K562 (cell line): ENCODE measurements at places on chromosomes 16 and 17. TPM values are rescaled to one million over a fixed set of nuclear protein-coding genes. Genes with fewer than 3 reads are reported as not detected.

GRCh38 chr17:48997103-48997826 lies at the start of gene IGF2BP1:
Gene IGF2BP1 (plus strand): TSS chr17:48997385. CDS start chr17:48997746, 361 bp downstream.
- H3K4me3 ChIP-seq = peak within 1 kb of the TSS; percentile 78
- H3K4me1 ChIP-seq = peaks cover 7% of the 10 kb centered on the region; the same call in 2 of the 3 replicates
- peaks cover 23% of the 10 kb centered on the region; the same call in 2 of the 3 replicates for H3K36me3 ChIP-seq
- no peaks in the 10 kb centered on the region for H3K27me3 ChIP-seq
- H3K27ac ChIP-seq = peak within 1 kb of the TSS; percentile 97

CCDC78 gene
- total RNA-seq = 13.4 and 14.4 TPM in 2 replicates

STARD3 gene
- total RNA-seq = 60.2 and 69.3 TPM in 2 replicates

NLRC3 gene
- total RNA-seq = 0.13 and 0.22 TPM in 2 replicates

- DNase-seq = peak; percentile 23
- H3K27ac ChIP-seq = no peak overlapping the region
- H3K27me3 ChIP-seq = no peaks in the 10 kb centered on the region
- H3K4me3 ChIP-seq = no peak overlapping the region
- no peaks in the 10 kb centered on the region for H3K4me1 ChIP-seq
Measured at GRCh38 chr17:51000835-51001638, 119.6 kb downstream of the SPAG9 start.

KRT15 gene
- total RNA-seq = 0.34 and 0.95 TPM in 2 replicates

GNAO1 gene
- total RNA-seq = 0.11 and 0.42 TPM in 2 replicates

GRCh38 chr17:1362964-1363363 lies 37.1 kb downstream of the YWHAE start:
- H3K27ac ChIP-seq = no peak overlapping the region
- no peaks in the 10 kb centered on the region for H3K27me3 ChIP-seq
- no peak overlapping the region for H3K4me3 ChIP-seq
- DNase-seq = no peak
- H3K36me3 ChIP-seq = peaks cover 71% of the 10 kb centered on the region
- no peaks in the 10 kb centered on the region; the same call in 1 of the 2 replicates for H3K4me1 ChIP-seq

GRCh38 chr17:81076141-81076679 lies 41.3 kb downstream of the BAIAP2 start:
- DNase-seq = no peak
- peaks cover 29% of the 10 kb centered on the region; the same call in 2 of the 3 replicates for H3K36me3 ChIP-seq
- H3K4me1 ChIP-seq = no peaks in the 10 kb centered on the region; the same call in 2 of the 3 replicates
- no peak overlapping the region for H3K27ac ChIP-seq

HEATR9 gene
- not detected in 2 replicates for total RNA-seq

- peaks cover 12% of the 10 kb centered on the region; the same call in 2 of the 3 replicates for H3K27me3 ChIP-seq
- H3K27ac ChIP-seq = no peak overlapping the region
- no peaks in the 10 kb centered on the region for H3K36me3 ChIP-seq
- H3K4me3 ChIP-seq = no peak overlapping the region
Measured at GRCh38 chr17:48878920-48879898, 13.4 kb upstream of the ATP5MC1 start.

- H3K4me3 ChIP-seq = no peak overlapping the region
- H3K27ac ChIP-seq = no peak overlapping the region
- peak; percentile 32 for DNase-seq
- H3K27me3 ChIP-seq = no peaks in the 10 kb centered on the region
- no peaks in the 10 kb centered on the region for H3K36me3 ChIP-seq
Measured at GRCh38 chr17:8994319-8994718, 27.0 kb upstream of the NTN1 start.

SPN gene
- total RNA-seq = 202 and 225 TPM in 2 replicates

DBNDD1 gene
- 12.9 and 13.0 TPM in 2 replicates for total RNA-seq

DNA sequence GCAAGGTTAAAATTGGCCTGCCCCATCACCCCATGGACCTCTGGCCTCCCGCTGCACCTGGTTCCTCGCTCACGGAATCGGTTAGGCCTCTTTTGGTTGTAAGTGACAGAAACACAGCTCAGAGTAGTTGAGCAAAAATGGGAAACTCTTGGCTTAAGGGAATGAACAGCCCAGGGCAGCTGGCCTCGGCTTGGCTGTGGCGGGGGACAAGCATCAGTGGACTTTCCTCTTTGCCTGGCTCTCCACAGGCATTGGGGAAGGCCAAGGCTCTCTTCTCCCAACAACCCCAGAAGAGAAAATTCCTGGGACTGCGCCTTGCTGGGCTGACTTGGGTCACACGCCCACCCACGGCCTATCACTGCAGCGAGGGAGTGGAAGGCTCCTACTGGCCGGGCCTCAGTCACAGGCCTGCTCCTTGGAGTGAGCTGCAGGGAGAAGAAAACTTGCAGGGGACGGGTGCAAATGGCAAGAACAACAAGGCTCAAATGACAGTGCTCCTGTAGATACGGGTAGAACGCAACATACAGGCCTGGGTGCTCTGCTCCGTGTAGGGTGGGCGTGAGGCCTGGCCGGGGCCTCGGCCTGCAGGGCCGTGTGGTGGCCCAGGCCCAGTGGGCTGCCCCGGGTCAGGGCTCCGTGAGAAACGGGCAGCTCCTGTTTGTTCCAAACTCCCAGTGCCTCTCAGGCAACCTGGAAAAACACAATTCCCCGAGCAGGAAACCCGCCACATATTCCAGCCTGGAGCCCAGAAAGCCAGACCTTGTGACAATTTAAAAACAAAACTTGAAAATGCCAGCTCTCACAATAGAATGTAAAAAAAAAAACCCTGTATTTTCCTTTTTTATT lies 25.0 kb upstream of the ATP2A3 start:
- H3K27ac ChIP-seq = peak overlapping the region; percentile 15; the same call in 1 of the 3 replicates
- DNase-seq = no peak
- no peaks in the 10 kb centered on the region; the same call in 1 of the 3 replicates for H3K4me1 ChIP-seq
- H3K36me3 ChIP-seq = no peaks in the 10 kb centered on the region
- H3K27me3 ChIP-seq = no peaks in the 10 kb centered on the region

GRCh38 chr17:78675316-78675616 lies 98.1 kb upstream of the DNAH17 start:
- H3K36me3 ChIP-seq = peaks cover 39% of the 10 kb centered on the region; the same call in 2 of the 3 replicates
- DNase-seq = no peak
- no peak overlapping the region for H3K4me3 ChIP-seq
- H3K27ac ChIP-seq = no peak overlapping the region
- H3K4me1 ChIP-seq = peaks cover 17% of the 10 kb centered on the region; the same call in 1 of the 2 replicates
